ENCODE measurements at places on chromosomes 1 and 21. TPM values are rescaled to one million over a fixed set of nuclear protein-coding genes. Genes with fewer than 3 reads are reported as not detected.
A peak's percentile ranks its signal among the peaks of the same experiment; 100 is the strongest.

The CBR1 gene
- 119 TPM for total RNA-seq

- peak overlapping the region; percentile 84 for H3K4me3 ChIP-seq
- no peaks in the 10 kb centered on the region for H3K36me3 ChIP-seq
- peak; percentile 96 for DNase-seq
- H3K27me3 ChIP-seq, result no peaks in the 10 kb centered on the region
- peak overlapping the region; percentile 97 for H3K27ac ChIP-seq
Measured at GRCh38 chr1:85576642-85577418, 3.7 kb upstream of the CCN1 start.

DNA sequence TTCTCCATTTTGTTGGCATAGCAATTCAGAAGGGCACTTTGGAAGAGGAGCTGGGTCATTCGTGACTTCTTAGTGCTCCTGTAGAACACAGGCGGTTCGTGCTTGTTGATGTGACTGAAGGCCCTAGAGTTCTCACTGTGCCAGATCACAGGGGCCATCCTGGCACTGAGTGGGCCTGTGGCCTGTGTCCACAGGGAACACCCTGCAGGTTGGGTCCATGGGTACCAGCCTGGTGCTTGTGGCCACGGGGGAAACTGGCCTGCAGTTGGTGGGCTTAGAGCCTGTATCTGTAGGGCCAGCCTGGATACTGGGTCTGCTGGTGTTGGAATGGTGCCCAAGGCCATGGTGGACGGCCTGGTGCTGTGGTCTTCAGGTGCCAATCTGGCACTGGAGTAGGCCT lies 9.2 kb downstream of the OR2G3 start:
- no peak for DNase-seq
- no peaks in the 10 kb centered on the region for H3K36me3 ChIP-seq
- H3K27me3 ChIP-seq, result no peaks in the 10 kb centered on the region
- H3K4me3 ChIP-seq, result no peak overlapping the region

- no peak overlapping the region for H3K27ac ChIP-seq
- no peak overlapping the region for H3K4me3 ChIP-seq
- DNase-seq, result no peak
- H3K27me3 ChIP-seq, result no peaks in the 10 kb centered on the region
- H3K4me1 ChIP-seq, result peaks cover 58% of the 10 kb centered on the region
- peaks cover 3% of the 10 kb centered on the region for H3K36me3 ChIP-seq
Measured at GRCh38 chr1:1876335-1876930, 14.5 kb downstream of the GNB1 start.

DNA sequence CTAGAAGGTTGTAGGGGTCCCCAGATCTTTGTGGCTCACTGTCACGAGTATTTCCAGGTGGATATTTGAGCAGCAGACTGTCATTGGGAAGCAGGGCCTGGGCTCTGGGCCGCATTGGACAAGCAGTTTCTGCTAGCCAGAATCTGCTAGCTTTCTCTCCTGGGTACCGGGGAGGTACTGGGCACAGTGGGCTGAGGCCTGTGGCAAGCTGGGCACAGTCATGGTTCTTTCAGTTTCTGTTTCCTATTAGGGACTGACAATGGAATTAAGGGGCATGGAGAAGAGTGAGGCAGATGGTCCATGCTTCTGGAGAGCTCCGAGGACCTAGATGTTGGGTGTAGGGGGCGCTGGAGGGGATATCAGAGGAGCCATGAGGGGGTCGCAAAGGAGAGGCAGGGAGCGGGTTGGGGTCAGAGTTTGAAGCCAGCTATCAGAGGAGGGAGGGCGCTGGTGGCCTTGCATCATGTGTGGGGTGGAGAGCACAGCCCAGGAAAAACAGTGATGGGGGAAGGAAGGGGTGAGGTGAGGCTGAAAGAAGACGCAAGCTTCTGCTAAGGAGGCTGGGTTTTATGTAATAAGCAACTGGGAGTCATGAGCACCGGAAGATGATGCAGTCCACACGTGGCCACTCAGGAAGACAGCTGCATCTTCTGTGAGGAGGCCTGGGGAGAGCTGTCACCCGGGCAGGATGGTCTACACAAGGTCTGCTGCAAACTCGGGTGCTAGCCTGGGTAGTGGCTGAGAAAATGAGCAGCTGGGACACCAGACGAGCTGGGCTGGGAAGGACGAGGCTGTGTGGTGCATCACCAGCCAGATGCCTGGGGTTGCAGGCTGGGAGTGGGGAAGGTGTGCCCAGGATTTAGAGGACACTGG lies 72.7 kb downstream of the IER5 start:
- peak; percentile 44 for DNase-seq
- H3K27ac ChIP-seq, result no peak overlapping the region
- no peaks in the 10 kb centered on the region for H3K36me3 ChIP-seq
- no peaks in the 10 kb centered on the region for H3K27me3 ChIP-seq

GRCh38 chr1:86507935-86508582 lies 38.8 kb upstream of the CLCA4 start:
- H3K4me3 ChIP-seq, result no peak overlapping the region
- peaks cover 41% of the 10 kb centered on the region for H3K4me1 ChIP-seq
- DNase-seq, result peak; percentile 74
- H3K36me3 ChIP-seq, result no peaks in the 10 kb centered on the region
- H3K27me3 ChIP-seq, result no peaks in the 10 kb centered on the region

DNA sequence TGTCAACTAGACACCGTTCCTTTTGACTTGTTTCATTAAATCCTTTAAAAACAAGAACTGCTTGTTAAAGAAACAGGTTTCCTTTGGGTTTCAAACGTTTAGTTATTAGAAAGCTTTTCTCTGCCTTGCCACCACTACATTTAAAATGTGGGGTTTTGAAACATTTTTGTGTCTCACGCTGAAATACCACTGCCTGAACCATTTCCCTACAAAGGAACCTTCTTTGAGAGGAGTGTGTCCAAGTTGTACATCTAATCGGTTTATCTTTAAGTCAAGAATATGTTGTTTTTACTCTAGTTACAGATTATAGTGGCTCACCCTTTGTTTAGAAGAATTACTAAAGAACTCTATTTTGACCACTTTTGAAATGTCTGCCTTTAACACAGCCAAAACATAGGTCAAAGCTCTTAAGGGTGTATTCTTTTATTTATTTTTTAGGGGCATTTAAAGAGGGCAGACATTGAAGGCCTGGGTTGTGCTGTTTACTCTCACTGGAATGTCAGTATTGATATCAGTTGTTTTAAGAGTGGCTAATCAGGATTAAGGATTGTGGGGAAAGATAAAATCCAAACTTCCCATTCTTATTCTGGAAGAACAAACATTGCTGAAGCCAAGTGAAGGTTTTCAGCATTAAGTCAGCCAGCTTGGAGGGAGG lies 143.4 kb downstream of the GALNT2 start:
- no peaks in the 10 kb centered on the region for H3K27me3 ChIP-seq
- H3K36me3 ChIP-seq, result peaks cover 5% of the 10 kb centered on the region
- H3K27ac ChIP-seq, result peak overlapping the region; percentile 14
- no peaks in the 10 kb centered on the region for H3K4me1 ChIP-seq
- no peak overlapping the region for H3K4me3 ChIP-seq

- H3K4me1 ChIP-seq, result no peaks in the 10 kb centered on the region
- H3K36me3 ChIP-seq, result no peaks in the 10 kb centered on the region
- no peak overlapping the region for H3K27ac ChIP-seq
- no peak overlapping the region for H3K4me3 ChIP-seq
- no peaks in the 10 kb centered on the region for H3K27me3 ChIP-seq
Measured at GRCh38 chr1:172176206-172176605, 244.3 kb upstream of the C1orf105 start.

DNA sequence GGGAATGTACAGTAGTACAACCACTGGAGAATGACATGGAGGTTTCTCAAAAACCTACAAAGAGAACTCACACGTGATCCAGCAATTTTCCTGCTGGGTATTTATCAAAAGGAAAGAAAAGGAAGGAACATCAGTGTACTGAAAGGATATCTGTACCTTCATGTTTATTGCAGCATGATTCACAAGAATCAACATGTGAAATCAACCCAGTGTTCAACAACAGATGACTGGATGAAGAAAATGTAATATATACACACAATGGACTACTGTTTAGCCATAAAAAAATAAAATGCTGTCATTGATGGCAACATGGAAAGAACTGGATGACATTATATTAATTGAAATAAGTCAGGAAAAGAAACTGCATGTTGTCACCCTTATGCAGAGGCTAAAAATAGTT lies 19.0 kb upstream of the CYP4A11 start:
- H3K36me3 ChIP-seq, result no peaks in the 10 kb centered on the region
- no peaks in the 10 kb centered on the region for H3K27me3 ChIP-seq
- H3K4me1 ChIP-seq, result no peaks in the 10 kb centered on the region
- H3K4me3 ChIP-seq, result no peak overlapping the region
- no peak overlapping the region for H3K27ac ChIP-seq

DNA sequence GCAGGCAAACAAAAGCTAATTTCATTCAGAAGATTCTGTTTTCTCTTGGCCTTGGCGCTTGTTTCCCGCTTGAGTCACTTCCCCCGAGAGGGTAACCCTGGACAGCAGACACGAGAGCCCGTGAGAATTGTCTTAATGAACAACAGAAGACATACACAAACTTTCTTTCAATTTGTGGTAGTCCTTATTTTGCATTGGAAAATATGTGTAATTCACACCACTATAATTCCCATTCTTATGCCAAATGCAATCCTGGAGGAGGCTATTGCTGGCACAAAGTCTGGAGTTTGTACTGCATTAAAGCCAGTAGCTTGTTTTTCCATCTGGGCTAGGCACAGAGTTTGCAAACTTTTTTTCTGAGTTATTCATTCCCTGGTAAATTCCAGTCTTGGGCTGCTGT lies 109.8 kb upstream of the IVNS1ABP start:
- no peaks in the 10 kb centered on the region for H3K4me1 ChIP-seq
- H3K4me3 ChIP-seq, result no peak overlapping the region
- H3K36me3 ChIP-seq, result no peaks in the 10 kb centered on the region
- H3K27ac ChIP-seq, result peak overlapping the region; percentile 50

DNA sequence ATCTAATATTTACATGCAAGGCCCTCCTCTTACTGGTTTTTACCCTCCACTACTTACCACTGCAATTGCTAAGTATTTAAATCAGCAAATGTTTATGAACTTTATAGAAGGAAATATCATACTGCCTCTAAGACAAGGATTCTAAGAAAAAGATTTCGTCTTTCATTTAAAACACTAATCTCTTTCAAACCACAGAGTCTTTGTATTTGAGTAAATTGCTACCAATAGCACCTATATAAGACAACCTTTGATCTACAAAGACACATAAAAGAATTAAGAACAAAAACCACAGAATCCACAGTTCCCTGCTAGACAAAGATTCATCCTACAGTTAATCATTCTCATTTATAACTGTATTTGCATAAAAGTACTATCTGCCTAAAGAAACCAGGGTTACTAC lies 37.6 kb downstream of the RNF115 start:
- peak overlapping the region; percentile 84 for H3K27ac ChIP-seq
- H3K36me3 ChIP-seq, result no peaks in the 10 kb centered on the region
- no peak for DNase-seq

- H3K4me3 ChIP-seq, result no peak overlapping the region
- DNase-seq, result no peak
- H3K36me3 ChIP-seq, result peaks cover 37% of the 10 kb centered on the region
- peaks cover 5% of the 10 kb centered on the region for H3K4me1 ChIP-seq
Measured at GRCh38 chr1:151340870-151341754, 5.9 kb downstream of the RFX5 start.

The WDR3 gene
- 7.1 TPM for total RNA-seq

Measured in sigmoid colon (tissue), 7 donors.